AG10803 (cell line): ENCODE measurements at places on chromosomes 11 and 22.

GRCh38 chr22:22431271-22432220, 77.0 kb downstream of the ZNF280B start:
- DNase-seq, result peak; percentile 49

DNA sequence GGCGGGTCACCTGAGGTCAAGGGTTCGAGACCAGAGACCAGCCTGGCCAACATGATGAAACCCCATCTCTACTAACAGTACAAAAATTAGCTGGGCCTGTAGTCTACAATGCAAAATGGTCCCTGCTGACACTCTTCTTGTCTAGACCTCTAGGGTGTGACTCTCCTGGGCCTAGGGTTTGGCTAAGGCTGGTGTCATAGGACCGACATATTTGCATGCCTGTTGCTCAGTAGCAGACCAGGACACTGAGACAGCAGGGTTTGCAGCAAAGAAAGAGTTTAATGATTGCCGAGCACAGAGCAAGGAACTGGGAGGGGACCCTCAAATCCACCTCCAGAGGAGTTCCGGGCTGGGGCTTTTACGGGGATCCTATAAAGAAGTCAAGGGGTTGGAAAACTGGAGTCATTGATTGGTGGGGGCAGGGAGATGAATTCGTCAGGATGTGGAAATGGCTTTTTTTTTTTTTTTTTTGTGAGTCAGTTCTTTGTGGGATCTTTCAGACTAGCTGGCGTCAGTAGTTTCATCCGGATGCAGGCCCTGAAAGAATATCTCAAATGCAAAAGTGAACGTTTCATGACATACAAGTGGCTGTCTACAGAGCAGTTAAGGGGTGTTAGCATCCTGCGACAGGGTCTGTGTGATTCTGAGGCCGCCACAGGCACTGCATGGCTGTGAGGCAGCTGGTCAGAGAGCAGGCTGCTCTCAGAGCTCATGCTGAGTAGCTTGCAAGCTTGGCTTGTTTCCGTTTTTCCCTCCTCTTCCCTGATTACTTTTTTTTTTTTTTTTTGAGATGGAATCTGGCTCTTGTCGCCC, 27.2 kb upstream of the A4GALT start:
- DNase-seq, result peak; percentile 76

DNA sequence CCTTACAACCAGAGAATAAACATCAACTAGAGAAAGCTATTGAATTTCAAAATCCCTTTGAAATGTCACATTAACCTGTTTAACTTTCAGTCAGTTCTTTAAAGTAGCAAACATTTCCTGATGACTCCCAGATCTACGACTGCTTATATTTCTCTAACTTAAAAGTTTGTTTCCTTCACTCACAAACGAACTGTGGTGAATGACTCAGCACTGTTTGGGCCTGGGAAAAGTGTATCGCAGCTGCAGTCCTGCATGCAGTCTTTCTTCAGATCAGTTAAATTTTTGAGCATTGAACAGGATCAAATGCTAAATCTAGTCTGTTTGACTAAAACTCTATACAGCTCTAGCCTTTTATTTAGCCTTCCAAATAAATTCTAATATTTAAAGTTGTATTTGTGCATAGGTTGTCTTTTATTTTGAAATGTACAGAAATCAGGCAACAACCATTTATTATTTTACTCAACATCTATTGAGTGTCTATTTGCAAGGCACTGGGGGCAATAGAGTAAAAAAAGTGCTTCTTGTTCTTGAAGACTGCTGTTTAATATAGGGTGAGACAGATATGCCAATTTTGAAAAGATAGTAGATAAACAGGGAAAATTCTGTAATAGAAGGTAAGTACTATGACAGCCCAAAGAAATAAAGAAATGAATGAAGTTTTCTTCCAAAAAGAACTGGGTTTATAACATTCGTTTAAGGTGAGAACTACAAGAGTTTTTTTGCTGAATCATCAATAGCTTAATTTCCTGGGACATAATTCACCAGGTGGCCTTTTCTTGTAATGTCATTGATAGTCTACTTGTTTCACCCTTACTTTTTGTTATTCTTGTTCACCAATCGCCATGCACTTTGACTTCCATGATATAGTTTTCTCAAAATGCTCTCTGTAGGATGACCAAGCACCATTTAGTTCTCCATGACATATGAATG, 235.4 kb downstream of the METTL15 start:
- DNase-seq, result peak; percentile 81

- DNase-seq, result no peak
Measured at GRCh38 chr22:27283714-27284113, 517.8 kb downstream of the MN1 start.

DNA sequence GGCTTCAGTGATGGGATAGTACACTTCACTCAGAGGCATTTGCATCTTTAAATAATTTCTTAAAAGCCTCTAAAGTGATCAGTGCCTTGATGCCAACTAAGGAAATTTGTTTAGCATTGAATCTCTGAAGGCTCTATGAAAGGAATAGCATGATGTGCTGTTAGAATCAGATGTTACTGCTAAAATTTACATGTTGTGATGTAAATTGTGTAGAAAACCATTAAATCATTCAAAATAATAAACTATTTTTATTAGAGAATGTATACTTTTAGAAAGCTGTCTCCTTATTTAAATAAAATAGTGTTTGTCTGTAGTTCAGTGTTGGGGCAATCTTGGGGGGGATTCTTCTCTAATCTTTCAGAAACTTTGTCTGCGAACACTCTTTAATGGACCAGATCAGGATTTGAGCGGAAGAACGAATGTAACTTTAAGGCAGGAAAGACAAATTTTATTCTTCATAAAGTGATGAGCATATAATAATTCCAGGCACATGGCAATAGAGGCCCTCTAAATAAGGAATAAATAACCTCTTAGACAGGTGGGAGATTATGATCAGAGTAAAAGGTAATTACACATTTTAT, 4.6 kb downstream of the MALAT1 start:
- DNase-seq, result peak; percentile 37

GRCh38 chr11:10600570-10601248, 32.2 kb upstream of the LYVE1 start:
- no peak for DNase-seq

DNA sequence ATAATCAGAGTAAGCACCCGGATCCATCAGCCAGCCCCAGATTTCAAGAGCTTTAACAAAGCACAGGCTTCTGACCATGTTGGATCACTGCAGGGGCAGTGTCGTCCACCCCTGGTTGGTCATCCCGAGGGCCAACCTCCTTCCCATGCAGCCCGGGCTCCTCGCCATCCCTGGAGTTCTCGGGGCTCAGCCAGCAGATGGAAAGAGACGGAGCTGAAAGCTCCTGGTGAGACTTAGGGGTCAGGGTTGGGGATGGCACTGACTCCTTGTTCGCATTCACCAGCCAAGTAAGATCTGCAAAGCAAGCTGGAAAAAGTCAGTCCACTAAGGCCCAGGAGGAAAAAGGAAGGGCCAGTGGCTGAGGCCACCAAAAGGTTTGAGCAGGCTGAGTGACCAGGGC, 888.9 kb downstream of the BRD1 start:
- no peak for DNase-seq

- peak; percentile 34 for DNase-seq
Measured at GRCh38 chr11:128451652-128452470, 135.5 kb downstream of the ETS1 start.

GRCh38 chr22:47432683-47433082, 670.2 kb downstream of the TBC1D22A start:
- DNase-seq, result no peak
